ENCODE measurements at places on chromosomes 5 and 9.

DNA sequence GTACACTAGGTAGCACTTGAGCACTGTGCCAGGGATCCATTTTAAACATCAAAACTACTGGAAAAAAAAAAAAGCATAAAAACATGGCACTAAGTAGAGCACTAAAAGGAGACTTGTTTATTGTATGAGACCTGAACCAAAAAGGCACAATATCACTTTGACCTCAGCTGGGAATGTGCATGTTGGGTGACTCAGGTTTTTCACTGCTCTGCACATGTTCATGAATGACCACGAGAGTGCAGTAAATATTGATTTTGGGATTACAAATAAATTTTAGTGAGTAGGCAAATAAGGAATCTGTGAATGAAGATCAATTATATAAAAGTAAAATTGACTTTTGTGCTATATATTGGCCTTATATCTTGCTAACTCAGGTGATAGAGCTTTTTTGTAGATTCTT is 11.8 kb downstream of the RMI1 start:
- DNase-seq, result no peak

GRCh38 chr5:56323505-56323904 is 90.4 kb upstream of the ANKRD55 start:
- DNase-seq, result peak; percentile 28

DNA sequence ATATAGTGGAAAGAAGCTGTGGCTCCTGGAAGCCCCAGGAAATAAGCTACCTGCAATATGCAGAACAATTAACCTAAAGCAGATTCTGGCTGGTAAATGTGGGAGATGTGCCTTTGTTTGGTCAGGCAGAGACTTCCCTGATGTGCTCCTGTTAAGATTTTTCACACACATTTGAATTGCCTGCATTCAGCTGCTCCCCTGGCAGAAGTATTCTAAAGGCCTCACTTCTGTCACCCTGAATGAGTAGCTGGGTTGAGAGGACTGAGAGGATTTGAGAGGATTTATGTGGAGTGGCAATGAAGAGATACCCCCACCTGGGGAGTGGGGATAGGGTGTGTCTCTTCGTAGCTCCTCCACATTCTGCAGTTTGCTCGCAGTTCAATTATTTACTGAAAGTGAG is 130.5 kb downstream of the ST8SIA4 start:
- DNase-seq, result no peak

DNA sequence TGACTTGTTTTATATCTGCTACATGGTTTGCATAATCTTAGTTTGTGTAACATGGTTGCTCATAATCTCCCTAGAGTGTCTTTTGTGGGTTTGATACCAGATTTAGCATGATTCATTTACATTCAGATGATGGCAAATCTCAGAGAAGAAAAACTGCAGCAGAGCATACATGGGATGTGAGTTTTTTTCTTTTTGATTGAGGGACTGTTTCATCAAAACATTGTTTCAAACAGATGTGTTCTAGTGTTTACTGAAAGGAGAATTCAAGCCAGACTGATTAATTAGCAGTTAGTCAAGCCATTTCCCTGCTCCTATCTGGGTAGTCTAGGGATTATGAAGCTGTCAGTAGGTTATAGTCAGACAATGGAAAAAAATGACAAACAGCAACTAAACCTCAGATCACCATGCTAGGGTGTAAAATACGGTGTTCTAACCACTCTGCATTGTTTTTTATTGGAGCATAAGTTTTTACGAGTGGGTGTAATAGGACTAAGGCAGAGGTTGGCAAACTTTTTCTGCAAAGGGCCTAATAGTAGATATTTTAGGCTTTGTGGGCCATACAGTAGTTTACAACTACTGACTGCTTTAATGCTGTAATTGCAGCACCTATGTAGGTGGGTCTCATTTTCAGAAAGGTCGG is 10.5 kb upstream of the GDNF start:
- DNase-seq, result no peak

DNA sequence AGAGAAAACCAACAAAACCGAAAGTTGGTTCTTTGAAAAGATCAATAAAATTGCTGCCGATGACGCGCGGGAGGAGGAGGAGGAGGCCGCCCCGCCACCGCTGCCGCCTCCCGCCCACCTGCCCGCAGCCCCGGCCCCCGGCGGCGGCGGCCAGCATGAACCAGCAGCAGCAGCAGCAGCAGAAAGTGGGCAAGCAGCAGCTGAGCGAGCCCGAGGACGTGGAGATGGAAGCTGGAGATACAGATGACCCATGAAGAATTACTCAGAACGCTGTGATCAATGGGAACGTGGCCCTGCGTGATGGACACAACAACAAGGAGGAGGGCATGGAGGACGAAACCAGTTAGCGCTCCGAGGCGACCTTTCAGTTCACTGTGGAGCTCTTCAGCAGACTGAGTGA is 53.9 kb upstream of the EFNA5 start:
- no peak for DNase-seq

- DNase-seq, result no peak
Observed at GRCh38 chr9:114071197-114071795, 6.8 kb downstream of the AMBP start.

DNA sequence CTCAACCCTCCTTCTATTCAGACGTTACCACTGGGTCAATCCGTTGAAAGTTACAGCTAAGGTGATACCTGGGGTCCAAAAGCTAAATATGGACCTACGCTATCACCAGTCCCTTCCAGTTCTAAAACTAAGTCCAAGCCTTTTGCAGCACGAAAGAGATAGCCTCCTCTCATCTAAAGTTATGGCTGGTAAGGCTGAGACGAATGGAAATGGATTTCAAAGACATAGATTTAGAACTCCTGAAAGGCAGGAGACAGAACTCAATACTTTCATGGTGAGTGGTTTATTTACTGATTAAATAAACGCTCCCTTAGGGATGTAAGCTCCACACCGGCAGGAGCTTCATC is 751 bp upstream of the RIC1 start:
- DNase-seq, result no peak
